ENCODE measurements at places on chromosomes 2 and 18.

DNA sequence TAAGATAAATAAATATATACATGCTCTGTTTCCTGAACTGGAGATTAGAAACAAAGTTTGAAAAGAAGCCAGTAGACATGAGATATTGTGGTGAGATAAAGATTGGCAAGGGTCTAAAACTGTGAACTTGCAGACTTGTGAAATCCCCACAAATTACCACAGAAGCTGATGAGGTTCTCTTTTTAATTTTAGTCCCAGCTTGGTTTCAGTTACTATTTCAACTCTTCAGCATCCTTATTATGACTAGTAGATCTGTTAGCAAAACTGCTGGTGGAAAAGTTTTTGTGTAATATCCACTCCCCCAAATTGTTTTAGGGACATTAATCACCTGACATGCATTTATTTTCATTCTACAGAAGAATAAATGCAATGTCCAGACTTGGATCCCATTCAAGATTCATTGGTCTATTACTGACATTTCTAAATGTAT, 20.8 kb downstream of the RASGRP3 start:
- DNase-seq = no peak

DNA sequence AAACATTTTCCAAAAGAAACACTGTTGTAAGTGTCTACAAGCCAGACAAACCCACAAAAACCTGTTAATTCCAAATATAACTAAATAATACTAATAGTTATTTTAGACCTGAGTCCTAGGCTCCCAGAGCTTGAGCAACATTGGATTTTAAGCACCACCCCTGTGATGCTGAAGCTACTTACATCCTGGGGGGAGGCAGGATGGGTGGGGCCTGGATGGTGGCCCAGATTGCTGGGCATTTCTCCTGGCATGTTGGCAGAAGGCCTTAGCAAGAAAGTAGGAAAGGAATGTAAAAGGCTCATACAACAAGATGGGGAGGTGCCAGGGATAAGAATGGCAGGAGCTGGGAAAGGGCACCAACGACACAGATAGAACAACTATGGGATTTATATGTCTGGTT, 50.7 kb upstream of the OTX1 start:
- DNase-seq = no peak

DNA sequence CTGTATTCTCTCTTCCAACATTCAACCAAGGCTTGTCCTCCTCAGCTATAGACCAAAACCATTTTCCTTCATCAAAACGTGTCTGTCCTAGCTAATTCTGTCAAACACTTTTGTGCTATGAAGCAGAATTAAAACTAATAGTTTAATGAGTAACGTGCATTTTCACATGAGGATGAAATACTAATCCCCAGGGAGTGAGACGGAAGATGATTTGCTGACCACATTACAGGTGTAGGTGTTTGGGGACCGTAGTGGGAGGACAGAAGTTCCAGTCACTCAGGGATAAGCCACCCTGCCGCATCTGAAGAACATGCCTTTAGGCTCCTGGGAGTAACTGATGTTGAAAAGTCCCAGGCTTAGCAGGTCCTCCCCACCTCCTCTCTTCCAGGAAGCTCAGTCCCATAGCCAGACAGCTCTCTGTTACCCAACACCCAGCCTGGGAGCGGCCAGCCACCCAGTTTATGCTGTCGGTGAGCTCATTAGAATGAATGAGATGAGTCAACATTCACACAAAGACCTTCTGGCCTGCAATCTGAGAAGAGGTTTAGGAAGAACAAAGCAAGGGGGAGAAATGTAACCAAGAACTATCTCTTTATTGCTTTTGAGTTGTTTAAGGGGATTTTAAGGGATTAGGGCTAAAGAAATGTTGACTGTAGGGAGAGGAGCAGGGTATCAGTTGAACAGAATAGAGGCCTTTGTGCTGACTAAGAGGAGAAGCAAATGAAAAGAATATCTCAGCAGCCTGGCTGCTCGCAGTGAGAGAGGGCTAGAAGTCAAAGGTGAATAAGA, 122.5 kb downstream of the FOXI3 start:
- no peak for DNase-seq

DNA sequence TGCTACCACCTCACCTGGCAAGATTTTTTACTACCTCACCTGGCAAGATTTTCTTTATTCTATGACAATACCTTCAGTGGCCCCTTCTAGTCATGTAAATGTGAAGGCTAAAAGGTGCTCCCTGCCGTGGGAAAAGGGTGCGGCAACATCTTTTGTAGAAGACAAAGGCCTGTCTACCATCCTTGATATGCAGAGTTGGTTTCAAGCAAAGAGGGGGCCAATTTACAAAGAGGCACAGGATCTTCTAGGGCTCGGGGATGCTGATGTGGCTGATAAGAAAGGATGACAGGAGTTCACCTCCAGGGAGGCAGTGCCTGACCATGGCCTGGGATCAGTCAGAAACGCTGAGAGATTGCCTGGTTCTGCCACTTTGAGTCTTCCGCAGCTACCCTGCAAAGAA, 165.4 kb upstream of the SLC1A4 start:
- DNase-seq = no peak

GRCh38 chr18:77203071-77203470, 46.6 kb upstream of the GALR1 start:
- DNase-seq = no peak

DNA sequence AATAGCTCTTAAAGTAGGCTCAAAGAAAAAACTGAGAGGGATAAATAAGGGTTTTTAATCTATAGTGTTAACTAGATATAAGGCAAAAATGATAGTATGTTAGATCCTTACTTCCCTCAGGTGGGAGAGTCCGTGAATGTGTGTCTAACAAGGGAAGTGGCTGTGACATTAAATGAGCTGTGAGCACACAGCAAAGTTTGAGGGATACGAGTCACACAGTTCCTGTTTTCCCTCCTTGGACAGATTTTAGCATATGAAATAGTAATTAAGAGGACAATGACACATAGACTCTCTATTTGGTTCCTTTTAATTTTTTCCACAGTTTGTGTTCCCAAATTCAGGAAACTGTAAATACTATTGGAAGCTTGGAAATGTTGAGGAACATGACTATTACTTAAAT, 148.4 kb upstream of the CAVIN2 start:
- no peak for DNase-seq

DNA sequence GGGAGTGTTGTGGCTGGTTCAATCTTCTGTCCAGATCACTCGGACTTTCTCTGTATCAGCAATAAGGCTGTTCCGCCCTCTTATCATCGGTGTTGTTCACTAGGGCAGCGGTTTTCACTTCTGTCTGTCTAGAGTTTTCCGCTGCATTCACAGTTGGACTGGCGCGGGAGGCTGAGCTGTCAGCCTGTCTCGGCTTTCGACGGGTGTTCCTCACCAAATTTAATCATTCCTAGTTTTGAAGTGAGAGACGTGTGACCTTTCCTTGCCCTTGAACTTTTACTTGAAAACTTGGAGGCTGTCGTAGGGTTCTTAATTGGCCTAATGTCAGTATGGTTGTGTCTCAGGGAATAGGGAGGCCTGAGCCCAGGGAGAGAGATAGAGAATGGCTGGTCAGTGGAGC, 108.3 kb downstream of the NFATC1 start:
- DNase-seq = no peak

GRCh38 chr2:195164930-195165329, 492.1 kb upstream of the SLC39A10 start:
- DNase-seq = no peak

GRCh38 chr2:201228271-201228911, 31.9 kb upstream of the CASP8 start:
- DNase-seq = no peak

GRCh38 chr2:28661589-28662001, 90.0 kb upstream of the PPP1CB start:
- DNase-seq = peak; percentile 2

- DNase-seq = no peak
Measured at GRCh38 chr2:164243315-164243714, 378.0 kb downstream of the GRB14 start.

Data from NCI-H1092 (cell line).